ENCODE measurements at places on chromosomes 1 and 21.

DNA sequence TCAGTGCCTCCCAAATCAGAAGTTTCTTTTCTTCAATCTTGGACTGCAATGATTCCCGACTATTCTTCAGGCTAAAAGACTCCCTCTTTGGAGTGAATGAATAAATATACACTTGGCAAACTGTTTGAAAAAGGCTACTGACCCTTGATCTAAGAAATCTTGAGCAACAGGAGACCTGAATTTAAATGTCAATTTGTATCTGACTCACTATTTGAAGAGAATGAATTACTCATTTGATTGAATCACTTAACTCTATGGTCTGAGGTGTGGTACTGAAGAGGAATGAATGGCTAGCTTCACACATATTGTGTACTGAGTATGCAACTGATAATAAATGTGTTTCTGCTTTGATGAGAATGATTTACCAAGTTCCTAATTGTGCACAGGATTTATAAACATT lies 4.6 kb upstream of the SMG7 start:
- H3K4me1 ChIP-seq = no peaks in the 10 kb centered on the region
- H3K27ac ChIP-seq = no peak overlapping the region
- H3K36me3 ChIP-seq = no peaks in the 10 kb centered on the region

DNA sequence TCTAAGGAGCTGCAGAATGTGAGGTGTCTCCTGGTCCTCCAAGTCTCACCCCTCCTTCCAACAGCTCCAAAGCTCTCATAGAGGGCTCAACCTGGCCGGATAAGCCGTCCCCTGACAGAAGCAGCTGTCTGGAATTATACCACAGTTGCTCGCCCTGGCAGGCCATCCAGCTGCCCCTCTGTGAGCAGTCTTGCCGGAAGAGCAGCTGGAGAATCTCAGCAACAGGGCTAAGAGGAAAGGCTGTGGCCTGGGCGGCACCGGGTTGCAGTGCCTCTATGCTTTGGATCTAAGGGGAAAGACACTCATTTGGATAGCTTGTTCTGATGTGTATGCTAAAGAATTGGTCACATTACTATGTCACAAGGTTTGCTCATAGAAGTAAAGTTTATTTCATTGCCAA lies 12.4 kb downstream of the TMCC2 start:
- DNase-seq = no peak
- no peak overlapping the region for H3K4me3 ChIP-seq
- H3K27me3 ChIP-seq = no peaks in the 10 kb centered on the region
- no peaks in the 10 kb centered on the region for H3K36me3 ChIP-seq
- no peaks in the 10 kb centered on the region for H3K4me1 ChIP-seq

GRCh38 chr1:96882096-96882495 lies 160.5 kb downstream of the PTBP2 start:
- H3K4me3 ChIP-seq = no peak overlapping the region
- H3K36me3 ChIP-seq = no peaks in the 10 kb centered on the region
- no peaks in the 10 kb centered on the region for H3K4me1 ChIP-seq
- H3K27me3 ChIP-seq = no peaks in the 10 kb centered on the region
- no peak overlapping the region for H3K27ac ChIP-seq
- no peak for DNase-seq

DNA sequence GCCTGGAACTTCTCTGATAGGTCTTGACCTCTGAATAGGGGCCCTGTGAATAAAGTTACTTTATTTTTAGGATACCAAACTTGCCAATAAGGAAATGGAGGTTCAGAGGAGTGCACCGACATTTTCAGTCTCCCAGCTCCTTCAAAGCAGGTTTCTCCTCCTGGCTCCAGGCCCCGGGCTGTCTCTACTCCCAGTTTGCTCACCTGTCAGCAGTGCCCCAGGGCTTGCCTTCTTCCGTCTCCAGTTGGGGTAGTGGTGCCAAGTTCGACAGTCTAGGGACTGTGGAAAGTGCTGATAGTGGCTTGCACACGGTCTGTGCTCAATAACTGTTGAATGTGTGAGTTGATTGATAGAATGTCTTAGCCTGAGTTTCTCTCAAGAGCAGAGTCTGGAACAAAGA lies 149.2 kb downstream of the ACTL8 start:
- no peak for DNase-seq
- H3K27me3 ChIP-seq = no peaks in the 10 kb centered on the region
- no peak overlapping the region for H3K4me3 ChIP-seq
- H3K4me1 ChIP-seq = no peaks in the 10 kb centered on the region

DNA sequence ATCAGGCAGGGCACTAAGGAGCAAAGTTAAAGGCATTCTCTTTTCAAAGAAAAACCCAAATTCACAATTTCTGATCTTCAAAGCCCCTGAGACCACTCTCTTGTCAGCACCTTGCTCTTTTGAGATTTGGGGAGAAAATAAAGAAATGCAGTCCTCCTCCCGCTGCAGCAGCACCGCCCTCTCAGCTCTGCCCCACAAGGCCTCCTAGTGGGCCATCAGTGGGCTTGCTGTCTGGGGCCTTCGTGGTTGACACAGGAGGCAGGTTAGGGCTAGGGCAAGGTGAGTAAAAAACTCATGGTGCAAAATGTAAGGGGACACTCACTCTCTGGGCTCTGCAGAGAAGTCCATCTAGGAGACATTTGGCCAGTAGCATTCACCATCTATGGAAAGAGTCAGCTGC lies 67.4 kb upstream of the CTTNBP2NL start:
- no peak overlapping the region for H3K27ac ChIP-seq
- H3K4me3 ChIP-seq = no peak overlapping the region
- no peaks in the 10 kb centered on the region for H3K36me3 ChIP-seq
- H3K4me1 ChIP-seq = no peaks in the 10 kb centered on the region
- H3K27me3 ChIP-seq = no peaks in the 10 kb centered on the region
- DNase-seq = no peak

DNA sequence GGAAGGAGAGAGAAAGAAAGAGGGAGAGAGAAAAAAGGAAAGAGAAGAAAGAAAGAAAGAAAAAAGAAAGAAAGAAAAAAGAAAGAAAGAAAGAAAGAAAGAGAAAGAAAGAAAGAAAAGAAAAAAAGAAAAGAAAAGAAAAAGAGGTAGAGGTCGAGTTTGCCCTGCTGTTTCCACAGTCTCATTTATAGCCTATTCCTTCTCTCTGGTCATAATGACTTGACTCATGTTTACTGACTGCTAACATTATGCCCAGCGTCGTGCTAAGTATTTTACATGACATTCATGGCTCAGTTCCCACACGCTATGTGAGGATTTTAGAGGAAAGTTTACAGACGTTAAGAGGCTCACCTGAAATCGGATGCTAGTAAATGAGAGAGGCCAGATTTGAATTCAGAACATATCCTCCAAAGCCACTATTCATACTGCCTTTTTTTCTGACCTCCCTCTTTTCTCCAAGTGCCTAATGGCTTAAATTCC lies 263.0 kb downstream of the TNR start:
- no peaks in the 10 kb centered on the region for H3K4me1 ChIP-seq
- no peak overlapping the region for H3K4me3 ChIP-seq
- no peaks in the 10 kb centered on the region for H3K36me3 ChIP-seq
- no peak overlapping the region for H3K27ac ChIP-seq

GRCh38 chr1:246091477-246091876 lies 415.6 kb downstream of the SMYD3 start:
- H3K36me3 ChIP-seq = no peaks in the 10 kb centered on the region
- DNase-seq = no peak
- H3K4me3 ChIP-seq = no peak overlapping the region
- H3K27ac ChIP-seq = no peak overlapping the region

DNA sequence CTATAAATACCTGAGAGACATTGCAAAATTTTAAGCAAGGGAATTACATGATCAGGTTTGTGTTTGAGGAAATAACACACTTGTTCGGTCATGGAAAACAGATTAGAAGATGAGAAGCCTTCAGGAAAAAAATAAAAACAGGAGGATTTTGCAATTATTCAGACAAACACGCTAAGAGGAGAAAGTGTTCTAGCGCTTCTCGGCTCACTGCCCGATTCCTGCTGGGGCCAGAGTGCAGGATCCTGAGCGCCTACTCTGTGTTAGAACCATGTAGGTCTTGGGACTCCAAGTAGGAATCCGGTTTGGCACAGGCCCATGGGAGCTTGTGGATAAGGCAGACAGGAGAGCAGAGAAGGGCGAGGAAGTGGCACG lies 8.1 kb upstream of the PRELP start:
- H3K4me1 ChIP-seq = peaks cover 41% of the 10 kb centered on the region
- H3K36me3 ChIP-seq = no peaks in the 10 kb centered on the region
- no peaks in the 10 kb centered on the region for H3K27me3 ChIP-seq

GRCh38 chr21:17455451-17455850 lies 57.4 kb upstream of the CXADR start:
- no peak for DNase-seq
- H3K4me1 ChIP-seq = peaks cover 8% of the 10 kb centered on the region
- no peaks in the 10 kb centered on the region for H3K27me3 ChIP-seq
- no peak overlapping the region for H3K4me3 ChIP-seq
- H3K36me3 ChIP-seq = no peaks in the 10 kb centered on the region
- H3K27ac ChIP-seq = no peak overlapping the region

- no peak overlapping the region for H3K27ac ChIP-seq
- no peaks in the 10 kb centered on the region for H3K27me3 ChIP-seq
- H3K4me3 ChIP-seq = no peak overlapping the region
- no peaks in the 10 kb centered on the region for H3K36me3 ChIP-seq
- no peaks in the 10 kb centered on the region for H3K4me1 ChIP-seq
Measured at GRCh38 chr21:43575473-43575844, 83.8 kb downstream of the HSF2BP start.

GRCh38 chr1:47181955-47182675 lies 7.7 kb downstream of the PDZK1IP1 start:
- H3K36me3 ChIP-seq = no peaks in the 10 kb centered on the region
- DNase-seq = peak; percentile 64
- no peaks in the 10 kb centered on the region for H3K27me3 ChIP-seq
- peaks cover 9% of the 10 kb centered on the region for H3K4me1 ChIP-seq
- no peak overlapping the region for H3K4me3 ChIP-seq
